ENCODE measurements at places on chromosomes 13 and 19.

GRCh38 chr13:93147298-93147645 lies 79.3 kb upstream of the GPC6 start:
- no peak for DNase-seq

DNA sequence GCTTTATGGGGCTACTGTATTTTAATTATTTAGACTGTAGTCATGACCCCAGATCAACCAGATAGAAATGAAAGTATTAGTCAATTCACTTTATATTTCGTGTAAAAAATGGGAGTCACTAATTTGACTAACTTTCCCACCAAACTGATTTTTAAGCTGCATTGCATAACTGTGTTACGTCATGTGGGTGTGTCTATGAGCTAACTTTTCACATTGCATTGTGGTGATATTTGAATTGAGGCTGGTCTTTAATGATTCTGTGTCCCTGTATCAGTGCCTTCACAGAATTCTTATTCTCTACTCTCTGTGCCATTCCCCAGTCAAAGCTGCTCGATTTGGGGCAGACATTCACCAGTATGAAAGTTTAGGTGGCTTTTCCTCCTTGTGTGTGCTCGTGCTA lies 172.7 kb upstream of the MAB21L1 start:
- no peak for DNase-seq

DNA sequence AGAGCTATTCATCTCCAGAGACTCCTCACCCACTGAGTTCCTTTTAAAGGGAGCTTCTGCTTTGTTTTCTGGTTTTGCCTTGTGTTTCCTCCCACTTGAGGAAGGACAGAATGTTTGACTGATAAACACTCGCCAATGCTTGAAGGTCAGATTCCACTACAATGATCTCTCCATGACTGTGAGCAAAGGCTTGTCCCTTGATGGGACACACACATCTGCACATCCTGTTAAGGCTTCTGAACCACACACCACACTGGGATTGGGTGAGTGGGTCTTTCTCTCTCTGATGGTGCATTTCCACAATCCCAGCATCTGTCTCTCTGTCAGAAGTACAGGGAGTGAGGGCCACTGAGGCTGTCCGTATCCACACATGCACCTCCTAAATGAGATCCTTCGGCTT lies 245.3 kb downstream of the IRS2 start:
- no peak for DNase-seq

DNA sequence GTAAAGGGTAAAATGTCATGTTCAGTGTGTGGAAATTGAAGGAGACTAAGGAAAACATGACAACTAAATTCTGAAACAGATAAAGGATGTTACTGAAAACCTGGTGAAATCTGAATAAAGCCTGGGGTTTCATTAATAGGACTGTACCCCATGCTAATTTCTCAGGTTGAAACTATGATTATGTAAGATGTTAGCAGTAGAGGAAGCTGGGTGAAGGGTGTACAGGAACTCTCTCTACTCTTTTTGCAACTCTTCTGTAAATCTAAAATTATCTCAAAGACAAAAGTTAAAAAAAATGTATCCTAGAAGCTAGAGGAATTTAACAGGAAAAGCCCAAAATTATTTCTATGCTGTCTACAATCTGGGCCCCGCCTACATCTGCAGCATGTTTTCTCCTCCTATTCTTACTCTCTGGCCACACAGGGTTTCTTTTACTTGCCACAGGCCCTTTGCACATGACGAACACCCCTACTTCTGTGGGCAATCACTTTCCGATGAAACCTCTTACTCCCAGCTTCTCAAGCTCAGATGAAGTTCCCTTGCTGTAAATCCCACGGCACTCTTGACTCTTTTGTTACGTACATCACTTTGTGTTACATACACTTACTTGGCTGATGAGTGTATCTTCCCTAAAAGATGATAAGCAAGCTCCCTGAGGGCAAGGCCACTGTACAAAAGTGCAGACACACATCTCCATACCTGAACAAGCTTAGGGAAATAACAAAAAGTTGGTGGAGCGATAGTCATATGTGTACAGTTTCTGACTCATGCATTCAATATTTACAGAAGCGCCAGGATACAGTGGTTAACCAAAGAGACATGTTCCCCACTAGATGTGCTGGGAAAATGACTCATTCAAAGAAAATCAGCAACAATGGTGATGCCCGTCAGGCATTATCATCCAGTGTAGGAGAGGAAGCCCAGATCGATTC lies 32.6 kb downstream of the RUBCNL start:
- DNase-seq = no peak

GRCh38 chr19:19434483-19435045 lies 29.1 kb downstream of the GATAD2A start:
- no peak for DNase-seq

DNA sequence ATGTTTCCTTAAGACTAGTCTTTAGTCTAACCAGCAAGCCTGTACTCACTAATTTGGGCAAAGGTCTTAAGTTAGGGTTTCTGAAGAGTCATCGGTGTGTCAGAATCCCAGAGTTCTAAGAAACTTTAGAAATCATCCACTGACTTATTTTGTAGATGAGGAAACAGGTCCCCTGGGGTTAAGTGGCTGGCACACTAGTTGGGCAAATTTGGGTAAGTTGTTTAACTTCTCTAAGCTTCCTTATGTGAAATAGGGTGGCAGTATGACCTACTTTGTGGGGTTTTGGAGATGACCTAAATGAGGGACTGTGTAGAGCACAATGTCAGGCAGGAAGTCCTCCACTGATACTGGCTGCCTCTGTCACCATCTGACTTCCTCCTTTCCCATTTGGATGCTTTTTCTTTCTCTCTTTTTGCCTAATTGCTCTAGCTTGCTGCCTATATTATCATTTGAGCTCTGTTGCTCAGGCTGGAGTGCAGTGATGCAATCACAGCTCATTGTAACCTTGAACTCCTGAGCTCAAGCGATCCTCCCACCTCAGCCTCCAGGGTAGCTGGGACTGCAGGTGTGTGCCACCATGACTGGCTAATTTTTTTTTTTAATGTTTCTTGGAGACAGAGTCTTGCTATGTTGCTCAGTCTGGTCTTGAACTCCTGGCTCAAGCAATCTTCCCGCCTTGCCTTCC lies 2.3 kb downstream of the ADGRE3 start:
- DNase-seq = no peak

DNA sequence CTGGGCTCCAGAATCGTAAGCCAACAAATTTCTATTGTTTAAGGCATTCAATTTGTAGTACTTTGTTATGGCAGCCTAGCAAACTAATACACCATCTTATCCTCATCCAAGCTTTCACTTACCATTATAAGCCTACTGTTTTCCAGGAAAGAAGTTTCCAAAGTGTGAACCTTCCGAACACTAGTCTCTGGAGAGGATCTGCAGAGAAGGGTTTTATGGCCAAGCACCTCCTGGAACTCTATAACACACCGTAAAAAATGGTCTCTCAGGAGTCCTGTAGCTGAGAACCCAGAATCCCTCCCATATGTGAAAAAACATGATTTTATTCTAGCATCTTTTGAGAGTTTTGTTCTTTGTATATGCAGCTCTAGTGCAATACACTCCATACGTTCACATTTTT lies 142.1 kb downstream of the POSTN start:
- no peak for DNase-seq

DNA sequence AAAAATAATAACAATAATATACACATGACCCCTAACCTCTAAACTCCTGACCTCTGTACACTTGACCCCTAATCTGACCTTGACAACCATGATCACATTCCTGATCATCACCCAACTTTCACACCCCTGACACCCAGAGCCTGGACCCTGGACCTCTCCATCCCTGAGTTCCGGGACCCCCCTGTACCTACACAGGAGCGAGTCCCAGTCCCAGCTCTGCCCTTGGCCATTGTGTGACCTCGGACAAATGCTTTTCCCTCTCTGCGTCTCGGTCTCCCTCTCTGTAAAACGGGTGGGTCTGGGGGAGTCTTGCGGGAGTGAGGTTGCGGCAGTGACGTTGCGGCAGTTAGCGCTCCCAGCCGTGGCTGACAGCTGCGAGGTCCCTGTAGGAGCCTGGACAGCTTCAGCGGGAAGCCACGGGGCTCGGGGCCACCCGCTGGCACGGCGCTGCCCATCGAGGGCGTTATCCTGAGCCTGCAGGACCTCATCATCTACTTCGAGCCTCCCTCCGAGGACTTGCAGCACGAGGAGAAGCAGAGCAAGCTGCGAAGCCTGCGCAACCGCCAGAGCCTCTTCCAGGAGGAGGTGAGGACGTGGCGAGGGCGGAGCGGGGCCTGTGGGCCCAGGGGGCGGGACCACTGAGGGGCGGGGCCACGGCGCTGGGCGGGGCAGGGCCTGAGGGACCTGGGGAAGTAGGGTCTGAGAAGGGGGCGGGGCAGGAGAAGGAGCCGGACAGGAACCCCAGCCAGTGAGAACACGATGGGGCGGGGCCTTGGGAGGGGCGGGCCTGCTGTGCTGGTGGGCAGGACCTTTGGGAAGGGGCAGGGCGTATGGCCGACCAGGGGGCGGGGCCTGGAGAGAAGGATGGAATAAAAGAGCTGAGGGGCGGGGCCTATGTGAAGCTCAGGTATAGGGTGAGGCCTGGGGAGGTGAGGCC lies 19.2 kb downstream of the RYR1 start:
- DNase-seq = no peak

DNA sequence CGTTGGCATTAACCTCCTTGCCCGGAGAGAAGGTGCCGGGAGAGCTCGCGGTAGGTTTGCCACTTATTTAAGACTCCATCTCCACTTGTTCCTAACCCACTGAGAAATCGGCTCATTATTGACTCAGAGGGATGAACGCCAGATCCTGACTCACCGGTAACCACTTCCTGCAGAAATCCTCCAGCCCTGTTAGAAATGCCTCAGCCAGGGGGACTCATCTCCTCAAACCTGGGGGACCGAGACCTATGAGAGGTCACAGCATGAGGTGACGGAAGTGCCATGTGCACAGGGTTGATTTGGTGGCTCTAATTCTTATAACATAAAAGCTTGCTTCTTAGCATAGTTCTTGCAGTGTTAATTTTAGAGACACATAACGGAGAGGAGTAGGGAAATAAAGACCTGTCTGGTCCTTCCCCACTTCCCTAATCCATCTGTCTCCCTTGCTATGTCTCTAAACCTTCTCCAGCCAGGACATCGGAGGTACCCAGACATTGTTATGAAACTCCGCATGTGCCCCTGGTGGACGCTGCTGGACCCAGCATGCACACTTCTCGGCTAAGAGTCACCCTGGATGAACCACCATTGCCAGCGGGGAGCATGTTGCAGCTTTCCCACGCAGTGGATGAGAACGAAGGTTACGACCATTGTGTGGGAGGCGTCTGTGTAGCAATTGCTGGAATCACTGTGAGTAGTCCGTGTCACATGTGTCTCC lies 158.9 kb downstream of the EFNB2 start:
- DNase-seq = no peak

DNA sequence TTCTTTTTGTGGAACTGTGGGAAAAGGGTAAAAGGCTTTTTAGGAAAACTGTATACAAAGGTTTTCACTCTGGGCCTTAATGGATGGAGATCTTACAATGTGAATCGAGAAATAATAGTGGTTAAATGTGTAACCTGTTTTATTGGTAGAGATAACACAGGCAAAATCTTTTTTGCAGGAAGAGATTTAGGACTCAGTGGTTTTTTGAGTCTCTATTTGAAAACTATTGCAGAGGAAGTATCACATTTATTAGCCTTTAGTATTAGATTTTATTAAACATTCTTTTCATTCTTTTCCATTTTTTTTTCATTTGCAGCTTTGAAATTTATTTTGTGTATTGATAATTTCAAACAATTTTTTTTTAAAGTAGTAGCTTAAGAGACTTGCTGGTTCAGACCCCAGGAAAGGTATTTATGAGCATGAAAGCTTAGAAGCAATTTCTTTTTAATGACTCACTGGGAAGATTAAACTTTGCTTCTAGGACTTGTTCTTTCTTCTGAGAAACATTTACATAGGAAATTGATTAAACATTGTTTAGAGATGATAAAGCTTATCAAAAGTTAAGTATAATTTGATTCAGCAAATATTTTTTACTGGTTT lies 10.5 kb downstream of the KLF5 start:
- no peak for DNase-seq

- no peak for DNase-seq
These were observed 85.5 kb upstream of the FGF14 start for GRCh38 chr13:102487330-102487729.

DNA sequence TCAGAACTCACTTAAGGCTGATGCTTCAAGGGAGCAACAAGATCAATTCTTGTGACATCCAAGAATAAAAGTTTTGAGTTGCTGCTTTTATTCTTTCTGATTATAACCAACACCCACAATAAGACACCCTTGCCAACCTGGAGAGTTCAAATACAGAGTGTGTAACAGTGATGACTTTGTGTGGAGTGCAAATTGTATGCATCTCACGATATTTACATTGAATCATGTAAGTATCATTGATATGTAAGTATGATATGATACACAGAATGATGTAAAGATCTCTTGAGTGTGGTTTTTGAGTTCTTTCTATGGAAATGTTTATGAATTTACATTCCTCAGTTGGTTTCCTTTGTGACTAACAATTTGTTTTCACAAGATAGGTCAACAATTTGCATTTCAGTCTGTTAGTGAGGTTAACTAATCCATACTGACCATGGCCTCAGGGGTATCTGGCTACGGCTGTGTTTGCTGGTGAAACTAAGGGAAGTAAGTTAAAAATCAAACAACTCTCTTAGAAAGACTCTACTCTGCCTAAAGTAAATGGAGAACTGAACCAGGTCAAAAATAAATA lies 12.4 kb downstream of the LHFPL6 start:
- DNase-seq = no peak

DNA sequence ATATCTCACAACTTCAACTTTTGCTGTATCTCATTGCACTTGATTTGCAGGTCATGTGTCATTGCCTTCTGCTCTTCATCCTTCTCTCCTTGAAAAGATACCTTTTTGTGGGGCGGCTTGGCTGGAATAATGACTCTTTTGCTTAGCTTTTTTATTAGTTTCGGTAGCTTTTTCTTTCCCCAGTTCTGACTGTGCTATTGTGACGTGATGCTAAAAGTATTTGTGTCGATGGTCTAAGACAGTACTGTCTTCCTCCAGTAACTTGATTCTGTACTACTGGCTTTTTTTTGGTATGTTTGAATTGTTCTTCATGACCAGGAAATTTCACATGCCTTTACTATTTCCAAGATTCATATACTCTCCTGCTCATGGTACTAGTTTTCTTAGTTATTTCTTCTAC lies 63.1 kb downstream of the SLITRK1 start:
- no peak for DNase-seq

DNA sequence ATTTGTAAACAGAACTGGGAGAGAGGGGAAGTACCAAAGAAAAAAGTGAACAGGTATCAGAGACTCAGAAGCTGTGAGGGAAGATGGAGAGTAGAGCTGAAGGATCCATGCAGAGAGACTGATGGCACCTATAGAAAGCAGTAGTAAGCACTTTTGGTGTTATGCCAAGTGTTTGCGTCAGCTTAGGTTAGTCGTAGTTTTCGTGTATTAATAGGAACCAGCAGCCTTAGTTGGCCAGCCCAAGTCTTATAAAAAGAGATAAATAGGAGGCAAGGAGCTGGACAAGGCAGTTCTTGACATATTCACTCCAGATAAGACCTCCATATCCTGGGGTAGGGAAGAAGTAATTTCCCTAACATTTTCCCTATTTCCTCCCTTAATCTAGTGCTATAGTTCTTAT lies 214.2 kb downstream of the OXGR1 start:
- no peak for DNase-seq
